ENCODE measurements at places on chromosomes 3 and 15.

DNA sequence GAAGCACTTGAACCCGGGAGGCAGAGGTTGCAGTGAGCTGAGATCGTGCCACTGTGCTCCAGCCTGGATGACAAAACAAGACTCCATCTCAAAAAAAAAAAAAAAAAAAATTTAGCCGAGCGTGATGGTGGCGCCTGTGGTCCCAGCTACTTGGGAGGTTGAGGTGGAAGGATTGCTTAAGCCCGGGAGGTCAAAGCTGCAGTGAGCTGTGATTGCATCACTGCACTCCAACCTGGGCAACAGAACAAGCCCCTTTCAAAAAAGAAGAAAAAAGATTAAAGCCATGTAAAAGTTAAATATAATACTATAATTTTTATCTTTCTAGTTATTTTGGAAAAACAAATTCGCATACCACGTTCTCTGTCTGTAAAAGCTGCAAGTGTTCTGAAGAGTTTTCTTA, 61.9 kb upstream of the SKIL start:
- no peak for DNase-seq

GRCh38 chr15:95742836-95743235, 587.7 kb upstream of the NR2F2 start:
- no peak for DNase-seq

- peak; percentile 42 for DNase-seq
These were observed 626.1 kb downstream of the MAGI1 start for GRCh38 chr3:65412588-65412987.

DNA sequence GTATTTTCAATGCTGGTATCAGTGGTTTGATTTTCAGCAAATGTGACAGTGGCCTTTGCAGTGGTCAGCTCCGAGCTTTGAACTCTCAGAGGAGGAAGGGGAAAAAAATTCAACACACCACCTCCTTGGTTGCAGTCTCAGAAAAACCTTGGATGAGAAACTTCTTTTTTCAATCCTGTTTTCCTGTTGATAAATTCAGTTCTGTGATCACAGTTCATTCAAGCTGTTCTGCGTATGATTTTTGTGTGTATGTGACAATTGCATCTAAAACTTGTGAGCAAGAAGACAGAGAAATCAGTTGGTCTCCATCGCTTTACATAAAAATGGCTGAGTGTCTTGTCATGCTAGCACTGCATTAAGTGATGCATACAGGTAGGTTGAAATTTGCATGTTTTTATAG, 19.2 kb downstream of the ZBTB38 start:
- DNase-seq = no peak

DNA sequence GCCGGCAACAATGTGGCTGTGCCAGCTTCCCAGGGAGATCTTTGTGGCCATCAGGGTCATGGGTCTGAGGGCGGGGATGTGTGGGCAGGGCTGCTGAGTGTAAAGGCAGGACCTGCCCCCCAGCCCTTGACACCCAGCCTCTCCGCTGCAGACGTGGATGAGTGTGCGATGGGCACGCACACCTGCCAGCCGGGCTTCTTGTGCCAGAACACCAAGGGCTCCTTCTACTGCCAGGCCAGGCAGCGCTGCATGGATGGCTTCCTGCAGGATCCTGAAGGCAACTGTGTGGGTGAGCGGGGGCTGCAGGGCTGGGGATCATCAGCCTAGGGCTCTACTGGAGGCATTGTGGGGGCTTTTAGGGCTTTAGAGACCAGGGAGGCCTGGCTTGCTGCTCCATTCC, 78.8 kb downstream of the FBLN2 start:
- DNase-seq = no peak

DNA sequence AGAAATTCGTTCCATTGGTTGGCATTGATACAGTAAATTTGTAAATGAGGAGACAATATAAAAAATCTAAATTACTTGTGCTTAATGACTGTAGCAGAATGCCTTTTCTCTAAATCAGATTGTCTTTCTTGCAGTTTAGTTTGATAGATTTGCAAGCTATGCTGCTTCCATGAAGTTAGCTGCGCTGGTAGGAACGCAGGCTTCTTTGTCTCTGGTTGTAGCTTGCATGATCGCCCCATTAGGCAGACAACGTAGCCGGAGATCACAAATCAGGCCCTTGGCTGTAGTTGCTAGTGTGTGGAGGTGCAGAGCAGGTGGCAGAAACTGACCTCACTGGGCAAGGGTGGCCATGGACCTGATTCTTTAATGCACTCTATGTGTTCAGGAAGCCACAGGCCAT, 6.1 kb downstream of the ZIC1 start:
- DNase-seq = no peak

- DNase-seq = no peak
These were observed 1.5 kb upstream of the VIPR1 start for GRCh38 chr3:42500909-42501308.

DNA sequence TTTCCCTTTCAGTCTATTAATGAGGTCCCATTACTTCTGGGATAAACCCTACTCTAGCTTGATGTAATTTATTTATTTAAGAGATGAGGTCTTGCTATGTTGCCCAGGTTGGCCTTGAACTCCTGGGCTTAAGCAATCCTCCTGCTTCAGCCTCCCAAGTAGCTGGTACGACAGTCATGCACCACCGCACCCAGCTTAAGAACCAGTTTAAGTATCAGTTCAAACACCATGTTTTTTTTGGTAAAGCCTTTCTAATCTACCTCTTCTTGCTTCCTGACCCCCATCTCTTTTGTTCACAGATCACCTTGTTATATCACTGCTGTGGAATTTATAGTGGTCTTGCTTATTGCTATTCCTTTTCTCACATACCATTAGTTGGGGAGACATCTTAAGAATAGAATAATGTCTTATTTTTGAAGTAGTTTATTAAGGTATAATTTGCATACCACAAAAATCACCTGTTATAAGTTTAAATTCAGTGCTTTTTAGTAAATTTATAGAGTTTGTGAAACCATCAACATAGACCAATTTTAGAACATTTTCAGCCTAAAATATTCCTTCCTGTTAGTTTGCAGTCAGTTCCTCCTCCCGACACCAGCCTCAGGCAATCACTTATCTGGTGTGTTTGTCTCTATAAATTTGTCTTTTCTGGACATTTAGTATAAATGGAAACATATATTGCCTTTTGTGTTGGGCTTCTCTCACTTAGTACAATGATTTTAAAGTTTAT, 257.9 kb downstream of the PDCD6IP start:
- no peak for DNase-seq

- no peak for DNase-seq
These were observed 44.5 kb downstream of the CTDSPL start for GRCh38 chr3:37905987-37906674.

- no peak for DNase-seq
These were observed 169.6 kb upstream of the IL12A start for GRCh38 chr3:159818997-159819500.

- DNase-seq = no peak
These were observed 442.6 kb upstream of the THRB start for GRCh38 chr3:24937228-24937627.

DNA sequence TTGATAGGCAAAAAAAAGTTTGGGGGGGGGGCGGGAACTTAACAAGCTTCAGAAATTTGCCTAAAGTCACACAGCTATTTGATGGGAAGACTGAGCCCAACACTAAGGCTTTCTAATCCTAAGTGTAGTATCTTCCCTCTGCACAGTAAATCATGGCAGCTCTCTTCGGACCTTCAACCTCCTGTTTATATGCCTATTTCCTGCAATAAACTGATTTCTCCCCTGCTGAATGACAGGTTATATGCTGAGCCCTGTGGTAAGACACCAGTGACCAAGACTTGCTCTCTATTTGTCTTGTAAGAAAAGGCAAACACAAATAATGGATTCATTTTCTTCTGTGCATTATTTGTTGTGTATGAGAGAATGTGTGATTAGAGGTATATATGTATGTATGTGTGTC, 355.8 kb upstream of the ARRDC4 start:
- no peak for DNase-seq

- DNase-seq = no peak
These were observed 337.8 kb downstream of the RBMS3 start for GRCh38 chr3:29618395-29619282.

- DNase-seq = no peak
These were observed 123.6 kb downstream of the KLHL25 start for GRCh38 chr15:85671156-85671555.

DNA sequence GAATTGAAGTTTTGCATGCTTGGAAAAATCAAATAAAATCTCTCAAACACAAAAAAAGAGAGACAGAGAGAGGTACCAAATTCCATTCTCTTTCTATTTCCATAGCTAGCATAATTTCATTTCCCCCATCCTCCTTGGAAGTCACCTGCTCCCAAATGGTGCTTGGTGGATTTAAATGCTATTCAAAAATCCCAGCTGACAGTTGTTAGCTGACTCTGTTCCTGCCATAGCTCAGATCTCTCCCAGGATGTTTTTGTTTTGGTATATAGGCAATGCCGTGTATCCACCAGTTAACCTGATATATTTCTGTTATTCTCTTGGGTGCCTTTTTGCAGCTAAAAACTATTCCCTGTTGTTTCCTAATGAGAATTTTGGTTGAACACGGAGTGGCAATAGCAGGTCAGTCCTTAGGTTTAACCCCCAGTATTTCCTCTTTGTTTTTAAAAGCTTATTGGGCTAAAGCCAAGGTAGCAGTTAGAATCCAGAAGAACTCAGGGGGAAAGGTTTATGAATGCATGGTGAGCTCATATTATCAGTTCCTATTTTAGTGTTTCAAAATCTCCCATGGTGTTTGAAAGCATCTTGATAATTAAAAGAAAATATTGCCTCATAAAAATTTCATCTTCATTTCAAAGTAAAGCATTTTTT, 240.0 kb upstream of the GBE1 start:
- peak; percentile 17 for DNase-seq

GRCh38 chr3:122992133-122992532, 35.4 kb downstream of the SEMA5B start:
- no peak for DNase-seq

GRCh38 chr3:58234516-58234931, 3.1 kb upstream of the ABHD6 start:
- no peak for DNase-seq

GRCh38 chr3:52037291-52037690, 19.1 kb downstream of the DUSP7 start:
- no peak for DNase-seq

- DNase-seq = no peak
These were observed 9.7 kb downstream of the ADAMTS9 start for GRCh38 chr3:64677961-64678716.

GRCh38 chr3:5275529-5275928, 88.0 kb downstream of the EDEM1 start:
- no peak for DNase-seq

DNA sequence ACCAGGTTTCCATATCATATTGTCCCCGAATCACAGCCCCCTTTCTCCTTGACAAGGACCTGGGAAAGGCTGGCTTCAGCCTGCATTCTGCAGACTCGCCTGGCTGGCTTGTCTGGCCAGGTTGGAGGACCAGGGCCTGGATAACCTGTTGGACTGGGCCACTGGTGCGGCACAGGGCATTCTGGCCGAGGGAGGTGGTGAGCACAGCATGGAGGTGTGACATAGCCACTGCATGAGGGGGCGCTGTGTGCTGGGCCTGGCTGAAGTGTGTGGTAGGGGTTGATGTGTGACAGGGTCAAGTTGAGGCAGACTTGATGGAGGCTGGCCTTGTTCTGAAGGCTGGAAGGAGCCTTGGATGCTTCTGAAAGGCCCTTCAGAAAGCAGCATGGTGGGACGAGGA, 2.9 kb downstream of the ESYT3 start:
- no peak for DNase-seq

- DNase-seq = no peak
These were observed 70.6 kb upstream of the RASGRP1 start for GRCh38 chr15:38635170-38635569.

DNA sequence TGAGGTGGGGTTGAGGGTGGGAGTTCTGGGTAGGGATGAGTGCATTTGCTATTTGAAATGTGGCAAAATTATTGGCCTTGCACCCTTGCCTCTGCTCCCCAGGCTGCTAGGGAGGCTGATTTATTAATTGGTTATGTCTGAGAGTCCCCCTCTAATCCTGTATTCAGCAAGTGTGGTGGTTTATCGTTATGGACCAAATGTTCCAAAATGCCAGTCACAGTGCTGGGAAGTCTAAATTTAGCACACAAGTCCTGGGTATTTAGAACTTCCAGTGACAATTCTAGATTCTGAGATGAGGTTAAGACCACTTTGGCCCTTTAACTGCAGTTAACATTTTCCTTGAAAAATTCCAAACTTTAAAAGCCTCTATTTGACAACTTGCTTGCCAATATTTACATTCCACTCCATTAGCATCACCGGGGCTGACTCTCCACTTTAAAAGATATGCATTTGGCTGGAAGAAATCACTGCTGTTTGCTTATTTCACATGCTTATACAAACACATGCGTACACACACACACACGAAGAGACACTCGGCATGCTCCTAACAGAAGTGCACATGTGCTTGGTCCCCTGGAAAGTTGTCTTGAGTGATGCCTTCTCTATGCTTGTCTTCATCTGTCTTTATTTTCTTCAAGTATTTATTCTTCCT, 247.7 kb downstream of the IL20RB start:
- no peak for DNase-seq

DNA sequence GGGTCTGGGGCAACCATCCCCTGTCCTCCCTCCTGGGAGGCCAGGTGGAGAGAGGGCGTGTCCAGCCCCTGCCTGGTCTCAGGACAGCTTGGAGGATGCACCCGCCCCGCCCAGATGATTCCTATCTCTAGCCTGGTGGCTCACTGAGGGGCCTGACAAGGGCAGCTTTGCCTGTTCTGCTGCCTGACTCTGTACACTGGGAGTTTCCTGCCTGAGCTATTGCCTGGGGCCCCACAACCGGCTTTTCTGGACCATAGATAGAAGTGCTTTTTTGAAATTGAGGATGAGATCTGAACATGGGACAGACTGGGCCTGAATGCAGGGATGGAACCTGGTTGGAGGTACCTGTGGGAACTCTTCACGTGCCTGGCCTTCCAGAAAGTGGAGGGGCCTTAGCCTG, 751 bp upstream of the PLA2G4E start:
- no peak for DNase-seq

DNA sequence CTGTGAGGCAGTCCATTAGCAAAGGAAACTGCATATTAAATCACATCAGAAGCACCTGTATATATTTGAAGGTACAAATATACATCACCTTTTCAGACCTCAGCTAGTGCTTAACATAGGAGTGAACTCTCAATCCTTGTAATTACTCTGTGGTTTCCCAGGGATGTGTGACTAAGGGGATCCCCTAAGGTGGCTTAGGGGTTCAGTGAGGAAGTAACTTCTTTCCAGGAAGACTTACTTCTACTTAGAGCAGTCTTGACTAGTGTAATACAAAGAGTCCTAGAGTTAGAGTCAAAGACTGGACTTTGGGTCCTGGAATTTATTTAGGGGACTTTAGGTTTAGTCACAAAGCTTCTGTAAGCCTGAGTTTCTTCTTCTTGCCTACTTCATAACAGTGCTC, 8.7 kb upstream of the SUMF1 start:
- no peak for DNase-seq

- DNase-seq = no peak
These were observed 23.4 kb upstream of the NOX5 start for GRCh38 chr15:68990992-68991500.

DNA sequence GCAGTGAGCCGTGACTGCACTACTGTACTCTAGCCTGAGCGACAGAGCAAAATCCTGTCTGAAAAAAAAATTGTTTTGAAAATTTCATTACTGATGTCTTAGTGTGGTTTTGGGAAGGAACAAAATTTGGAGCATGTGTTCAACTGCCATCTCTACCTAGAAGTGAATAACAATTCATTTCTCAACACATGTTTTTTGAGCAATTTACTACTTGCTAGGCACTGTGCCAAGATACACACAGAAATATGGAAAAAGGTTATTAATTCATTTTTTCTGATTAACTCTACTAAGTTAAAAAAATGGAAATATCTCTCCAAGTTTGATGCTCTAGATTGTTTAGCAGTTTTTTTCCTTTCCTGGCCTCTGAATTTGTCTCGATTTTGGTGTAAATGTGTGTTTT, 5.2 kb upstream of the TCF12 start:
- no peak for DNase-seq

- DNase-seq = no peak
These were observed 8.9 kb downstream of the MKRN2OS start for GRCh38 chr3:12536423-12536822.

Measured in DMS153 (cell line).